ENCODE measurements at places on chromosomes 7 and 10.
A peak's percentile ranks its signal among the peaks of the same experiment; 100 is the strongest.

GRCh38 chr10:130483691-130484467 is 347.7 kb downstream of the GLRX3 start:
- DNase-seq: no peak
- H3K36me3 ChIP-seq: no peaks in the 10 kb centered on the region
- no peaks in the 10 kb centered on the region for H3K27me3 ChIP-seq
- H3K4me3 ChIP-seq: no peak overlapping the region

GRCh38 chr7:134943785-134944400 is 42.4 kb upstream of the AGBL3 start:
- H3K4me3 ChIP-seq: no peak overlapping the region
- H3K27me3 ChIP-seq: no peaks in the 10 kb centered on the region
- H3K27ac ChIP-seq: no peak overlapping the region
- H3K36me3 ChIP-seq: no peaks in the 10 kb centered on the region
- no peak for DNase-seq

DNA sequence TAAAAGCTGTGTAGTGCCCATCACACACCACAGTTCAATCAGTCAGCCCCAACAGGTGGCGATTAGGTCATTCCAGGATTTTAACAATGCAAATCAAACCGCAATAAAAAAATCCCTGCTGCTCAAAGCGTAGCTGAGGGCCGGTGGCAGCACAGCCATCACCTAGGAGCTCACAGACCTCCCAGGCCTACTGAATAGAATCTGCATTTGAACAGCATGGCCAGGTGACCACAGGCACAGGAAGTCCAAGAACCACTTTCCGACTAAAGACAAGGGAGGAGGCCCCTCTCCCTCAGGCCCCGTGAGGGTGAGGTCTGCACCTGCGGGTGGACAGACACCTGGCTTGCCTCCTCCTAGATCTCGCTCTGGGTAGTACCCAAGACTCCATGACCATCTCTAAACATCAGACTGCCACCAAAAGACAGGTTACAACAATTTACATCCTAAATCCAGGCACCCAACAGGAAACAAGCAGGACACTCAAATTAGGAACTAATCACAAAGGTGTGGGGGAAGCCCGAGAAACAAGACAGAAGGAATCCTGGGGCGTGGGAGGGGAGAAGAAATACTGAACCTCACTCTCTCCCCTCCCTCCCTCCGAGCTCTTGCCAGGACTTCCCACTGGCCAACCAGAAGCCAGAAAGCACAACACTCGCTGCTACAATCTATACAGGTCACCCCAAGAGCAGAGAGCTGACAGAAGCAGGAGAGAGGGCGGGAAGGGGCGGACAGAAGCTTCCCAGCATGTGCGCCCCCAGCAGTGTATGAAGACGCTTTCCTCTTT is 19.2 kb downstream of the GNA12 start:
- peaks cover 10% of the 10 kb centered on the region for H3K4me1 ChIP-seq
- no peak overlapping the region for H3K4me3 ChIP-seq
- H3K36me3 ChIP-seq: no peaks in the 10 kb centered on the region
- no peak for DNase-seq
- no peak overlapping the region for H3K27ac ChIP-seq
- H3K27me3 ChIP-seq: no peaks in the 10 kb centered on the region

GRCh38 chr10:21494191-21495001 is 31.1 kb downstream of the SKIDA1 start:
- peaks cover 64% of the 10 kb centered on the region for H3K27me3 ChIP-seq
- no peak for DNase-seq
- peak overlapping the region; percentile 81 for H3K4me3 ChIP-seq
- H3K27ac ChIP-seq: peak overlapping the region; percentile 66
- H3K36me3 ChIP-seq: no peaks in the 10 kb centered on the region

DNA sequence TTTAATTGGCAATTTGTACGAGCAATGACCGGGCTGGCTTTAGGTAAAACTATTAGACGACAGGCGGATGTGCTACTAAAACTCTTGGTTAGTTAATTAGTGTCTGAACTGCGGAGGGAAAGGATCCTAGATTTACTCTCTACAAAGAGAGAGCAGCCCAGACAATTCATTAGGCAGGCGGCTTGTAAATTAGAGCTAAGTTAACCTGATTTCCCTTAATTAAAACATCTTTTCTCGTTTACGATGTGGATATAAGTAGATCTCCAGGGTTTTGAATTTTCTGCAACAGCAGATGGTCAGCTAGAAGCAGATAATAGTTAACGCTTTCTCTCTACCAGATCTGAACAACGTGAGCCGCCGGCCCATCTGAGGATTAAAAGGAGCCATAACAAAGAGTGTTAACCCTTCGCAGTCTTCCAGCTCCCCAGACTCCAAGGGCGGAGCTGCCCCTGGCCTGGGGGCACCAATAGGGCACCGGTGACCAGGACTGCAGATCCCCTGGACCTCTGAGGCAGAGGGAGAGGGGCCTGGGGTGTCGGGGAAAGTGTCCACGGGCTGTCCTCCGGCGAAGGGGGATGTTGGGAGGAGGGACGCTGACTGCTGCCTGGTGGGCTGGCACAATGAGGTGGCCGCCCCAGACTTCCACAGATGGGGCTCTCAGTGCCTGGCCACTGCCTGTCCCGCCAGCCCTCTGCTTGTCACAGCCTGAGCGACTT is 6.3 kb upstream of the UNCX start:
- no peak for DNase-seq
- H3K4me1 ChIP-seq: no peaks in the 10 kb centered on the region
- peak overlapping the region; percentile 46 for H3K4me3 ChIP-seq
- H3K27ac ChIP-seq: peak overlapping the region; percentile 38
- H3K27me3 ChIP-seq: peaks cover 67% of the 10 kb centered on the region

DNA sequence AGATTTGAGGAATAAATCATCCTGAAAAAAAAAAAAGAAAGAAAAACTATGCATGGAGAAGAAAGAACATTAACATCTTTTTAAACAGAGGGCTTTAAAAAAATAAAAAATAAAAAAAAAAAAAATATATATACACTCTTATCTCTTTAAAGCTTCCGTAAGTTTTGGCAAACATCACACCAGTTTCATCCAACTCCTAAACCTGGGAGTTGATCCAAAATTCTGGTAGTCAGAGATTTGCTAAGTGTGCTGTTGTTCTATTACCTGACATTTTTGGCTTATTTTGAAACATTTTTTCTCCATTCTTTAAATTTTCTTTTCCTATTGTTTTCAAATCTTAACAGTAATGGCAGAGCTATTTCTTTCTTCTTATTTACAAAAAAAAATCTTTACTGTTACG is 273.1 kb downstream of the AGMO start:
- no peaks in the 10 kb centered on the region for H3K27me3 ChIP-seq
- no peak overlapping the region for H3K4me3 ChIP-seq
- H3K36me3 ChIP-seq: no peaks in the 10 kb centered on the region
- H3K27ac ChIP-seq: no peak overlapping the region
- H3K4me1 ChIP-seq: no peaks in the 10 kb centered on the region

DNA sequence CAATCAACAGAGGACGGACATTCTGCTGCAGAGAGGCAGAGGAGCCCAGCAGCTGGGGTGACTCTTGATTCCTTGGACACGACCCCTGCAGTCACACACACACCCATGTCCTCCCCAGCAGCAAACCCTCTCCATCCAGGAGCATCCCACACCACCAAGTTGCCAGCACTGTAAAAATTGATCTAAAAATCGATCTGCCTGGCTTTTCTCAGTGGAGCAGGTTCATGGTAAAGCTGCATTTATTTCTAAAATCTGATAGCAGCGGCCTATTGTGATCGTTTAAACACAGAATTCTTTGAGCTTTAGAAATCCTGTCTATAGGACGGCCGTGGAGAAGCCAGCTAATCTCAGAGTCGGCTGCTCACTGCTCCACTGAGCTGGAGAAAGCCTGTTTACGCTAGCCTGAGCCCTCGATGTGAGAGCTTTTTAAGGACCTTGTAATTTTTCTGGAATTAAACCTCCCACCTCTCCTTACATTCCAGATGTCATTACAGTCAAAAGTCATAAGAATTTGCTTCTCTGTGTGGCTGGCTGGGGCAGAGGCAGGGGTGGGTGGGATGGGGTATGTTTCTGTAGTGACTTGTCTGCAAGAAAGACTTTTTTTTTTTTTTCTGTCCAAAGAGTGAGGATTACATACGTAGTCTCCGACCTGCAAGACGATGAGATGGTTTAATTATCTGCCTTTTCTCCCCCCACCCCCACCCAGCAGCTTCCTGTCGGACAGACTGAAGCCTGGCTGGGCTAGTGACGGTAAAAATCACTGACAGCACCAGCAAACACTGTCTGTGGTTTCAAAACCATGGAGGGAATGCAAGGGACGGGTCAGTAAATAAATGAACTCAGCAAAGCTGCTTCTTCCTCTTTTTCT is 31.6 kb downstream of the TRIM8 start:
- H3K27ac ChIP-seq: peak overlapping the region; percentile 54
- DNase-seq: no peak
- H3K27me3 ChIP-seq: no peaks in the 10 kb centered on the region
- peaks cover 47% of the 10 kb centered on the region for H3K4me1 ChIP-seq
- no peak overlapping the region for H3K4me3 ChIP-seq

GRCh38 chr10:92091965-92092364 is 168.4 kb downstream of the BTAF1 start:
- H3K27me3 ChIP-seq: no peaks in the 10 kb centered on the region
- no peak for DNase-seq
- no peak overlapping the region for H3K4me3 ChIP-seq
- H3K4me1 ChIP-seq: peaks cover 4% of the 10 kb centered on the region
- H3K36me3 ChIP-seq: no peaks in the 10 kb centered on the region

- H3K4me1 ChIP-seq: peaks cover 60% of the 10 kb centered on the region
- no peaks in the 10 kb centered on the region for H3K27me3 ChIP-seq
- peak; percentile 58 for DNase-seq
- peaks cover 20% of the 10 kb centered on the region for H3K36me3 ChIP-seq
These were observed 2.7 kb downstream of the COG5 start for GRCh38 chr7:107560898-107561516.

DNA sequence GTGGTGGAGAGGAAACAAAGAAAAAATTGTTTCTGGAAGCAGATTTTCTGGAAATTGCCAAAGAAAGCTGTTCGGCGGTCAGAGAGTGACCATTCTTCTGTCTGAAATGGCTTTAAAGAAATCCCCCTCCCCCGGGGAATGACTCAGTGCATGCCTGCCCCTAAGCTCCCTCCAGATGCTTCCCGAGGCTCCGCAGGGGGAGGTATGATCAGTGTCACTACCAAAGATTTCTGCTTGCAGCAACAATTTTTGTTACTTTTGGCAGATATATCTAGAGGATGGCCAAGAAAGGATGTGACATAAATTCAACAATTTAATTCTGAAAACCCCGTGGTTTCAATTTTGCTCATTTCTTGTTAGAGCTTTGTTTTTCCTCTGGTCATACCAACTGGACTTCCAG is 163.9 kb downstream of the JCAD start:
- H3K27me3 ChIP-seq: peaks cover 8% of the 10 kb centered on the region
- H3K36me3 ChIP-seq: no peaks in the 10 kb centered on the region
- no peaks in the 10 kb centered on the region for H3K4me1 ChIP-seq
- DNase-seq: no peak
- H3K4me3 ChIP-seq: no peak overlapping the region
- no peak overlapping the region for H3K27ac ChIP-seq

- H3K36me3 ChIP-seq: no peaks in the 10 kb centered on the region
- H3K4me3 ChIP-seq: no peak overlapping the region
- no peak for DNase-seq
- no peak overlapping the region for H3K27ac ChIP-seq
These were observed 208.6 kb downstream of the ADAM12 start for GRCh38 chr10:126179637-126180036.

- H3K27ac ChIP-seq: no peak overlapping the region
- peaks cover 2% of the 10 kb centered on the region for H3K27me3 ChIP-seq
- H3K4me1 ChIP-seq: no peaks in the 10 kb centered on the region
- no peak for DNase-seq
These were observed 144.3 kb upstream of the TNS3 start for GRCh38 chr7:47726047-47726726.

DNA sequence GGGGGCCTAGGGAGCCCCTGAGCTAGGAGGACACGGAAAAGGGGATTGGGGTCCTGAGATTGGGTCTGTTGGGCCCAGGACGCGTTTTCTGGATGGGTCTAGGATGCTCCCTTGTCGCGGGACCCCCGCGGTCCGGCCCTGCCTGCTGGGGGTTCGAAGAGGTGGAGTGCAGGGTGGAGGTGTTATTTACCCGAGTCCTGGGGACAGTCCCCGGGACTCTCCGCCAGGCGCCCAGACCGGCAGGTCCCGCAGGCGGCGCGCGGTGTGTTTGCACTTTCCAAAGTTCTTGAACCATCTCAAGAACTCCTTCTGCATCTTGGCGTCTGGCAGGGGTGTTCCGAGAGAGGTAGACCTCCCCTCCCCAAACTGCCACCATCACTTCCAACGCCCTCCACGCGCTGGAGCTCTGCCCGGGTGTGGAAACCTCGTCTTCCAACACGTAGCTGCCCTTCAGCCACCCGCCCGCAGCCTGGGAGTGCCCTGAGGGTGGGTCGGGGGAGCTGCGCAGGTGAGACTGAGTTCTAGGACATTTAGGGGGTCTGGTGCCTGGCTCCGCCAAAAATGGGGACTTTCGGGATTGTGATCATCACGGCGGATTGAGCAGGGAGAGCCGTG is 569 bp downstream of the CAV1 start:
- no peak overlapping the region for H3K27ac ChIP-seq
- H3K4me1 ChIP-seq: peaks cover 23% of the 10 kb centered on the region
- no peak for DNase-seq

- H3K4me3 ChIP-seq: no peak overlapping the region
- no peaks in the 10 kb centered on the region for H3K36me3 ChIP-seq
- no peak for DNase-seq
- H3K27me3 ChIP-seq: peaks cover 8% of the 10 kb centered on the region
- H3K4me1 ChIP-seq: no peaks in the 10 kb centered on the region
These were observed 27.9 kb upstream of the PLXNA4 start for GRCh38 chr7:132604121-132604520.

- no peak overlapping the region for H3K4me3 ChIP-seq
- no peaks in the 10 kb centered on the region for H3K4me1 ChIP-seq
- no peak for DNase-seq
These were observed 13.6 kb upstream of the PRKAG2 start for GRCh38 chr7:151890355-151891004.

DNA sequence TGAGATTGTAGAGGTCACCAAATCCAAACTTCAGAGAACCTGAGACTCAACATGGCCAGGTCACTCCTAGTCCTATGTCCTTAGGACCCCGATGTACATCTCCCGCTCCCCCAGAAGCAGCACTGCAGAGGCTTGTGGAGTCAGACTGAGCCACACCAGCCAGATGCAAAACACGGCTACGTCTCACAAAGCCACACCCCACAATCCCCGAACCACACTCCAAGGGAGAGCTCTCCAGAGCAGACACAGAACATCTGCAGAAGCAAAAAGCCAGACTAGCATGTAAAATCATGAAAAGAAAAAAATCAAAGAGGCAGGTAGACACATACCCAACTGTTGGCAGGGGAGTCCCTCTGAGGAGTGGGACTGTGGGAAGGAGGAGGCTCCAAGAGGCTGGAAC is 104.9 kb downstream of the CTBP2 start:
- H3K4me3 ChIP-seq: no peak overlapping the region
- no peak for DNase-seq
- no peaks in the 10 kb centered on the region for H3K36me3 ChIP-seq
- H3K4me1 ChIP-seq: no peaks in the 10 kb centered on the region
- peaks cover 5% of the 10 kb centered on the region for H3K27me3 ChIP-seq
- H3K27ac ChIP-seq: no peak overlapping the region
